T-cell (primary cell): ENCODE measurements at places on chromosomes 2 and 18.

GRCh38 chr2:80638783-80639182, 334.2 kb upstream of the LRRTM1 start:
- DNase-seq: no peak

- DNase-seq: no peak
Observed at GRCh38 chr18:13453714-13454113, 235.2 kb downstream of the LDLRAD4 start.

- DNase-seq: no peak
Observed at GRCh38 chr2:102368461-102369109, 13.0 kb downstream of the IL18R1 start.

GRCh38 chr2:209351636-209352035, 72.2 kb upstream of the MAP2 start:
- DNase-seq: no peak

DNA sequence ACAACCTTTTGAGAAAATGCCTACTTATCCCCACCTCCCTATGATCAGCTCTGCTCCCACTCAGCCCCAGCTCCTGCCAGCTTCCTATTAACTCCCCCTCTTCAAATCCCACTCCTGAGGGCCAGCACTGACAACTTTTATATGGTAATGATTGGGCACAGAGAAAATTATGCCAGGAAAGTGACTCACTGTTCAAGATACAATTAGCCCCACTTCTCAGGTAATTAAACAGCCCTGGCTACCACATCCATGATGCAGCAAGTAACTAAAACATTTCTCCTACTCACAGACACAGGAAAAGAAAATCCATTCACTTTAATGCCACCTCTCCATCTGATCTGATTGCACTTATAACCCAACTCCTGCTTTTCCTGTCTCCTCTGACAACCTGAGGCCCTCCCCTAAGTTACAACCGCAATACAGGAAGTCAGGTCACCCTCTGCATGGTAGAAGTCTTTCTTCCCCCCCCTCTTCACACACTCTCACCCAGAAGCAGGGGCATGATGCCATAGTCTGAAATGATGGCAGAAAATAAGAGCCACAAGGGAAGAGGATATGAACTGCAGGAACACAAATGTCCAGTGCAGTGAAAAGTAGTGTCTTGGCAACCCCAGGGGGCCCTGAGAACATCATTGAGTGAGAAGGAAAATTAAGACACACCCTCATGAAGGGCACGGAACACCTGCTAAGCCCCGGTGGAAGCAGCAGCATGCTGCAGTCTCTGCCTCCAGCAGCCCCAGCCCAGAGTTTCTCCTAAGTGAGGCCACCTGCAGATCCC, 54.4 kb downstream of the STK39 start:
- DNase-seq: peak; percentile 46

- no peak for DNase-seq
Observed at GRCh38 chr2:85785027-85785822, 31.4 kb downstream of the ATOH8 start.

DNA sequence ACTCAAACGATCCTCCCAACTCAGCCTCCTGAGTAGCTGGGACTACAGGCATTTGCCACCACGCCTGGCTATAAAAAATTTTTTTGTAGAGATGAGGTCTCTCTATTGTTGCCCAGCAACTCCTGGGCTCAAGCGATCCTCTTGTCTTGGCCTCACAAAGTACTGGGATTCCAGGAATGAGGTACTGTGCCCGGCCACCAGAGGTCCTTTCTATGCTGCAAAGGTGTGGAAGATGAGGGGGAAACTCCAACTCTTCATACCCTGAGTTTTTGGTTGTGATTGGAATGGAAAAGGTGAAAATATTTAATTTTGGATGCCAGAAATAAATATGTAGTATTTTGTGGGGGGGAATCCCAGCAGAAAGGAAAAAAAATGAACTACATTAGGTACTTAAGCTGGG, 36.0 kb downstream of the MRPL33 start:
- DNase-seq: no peak

DNA sequence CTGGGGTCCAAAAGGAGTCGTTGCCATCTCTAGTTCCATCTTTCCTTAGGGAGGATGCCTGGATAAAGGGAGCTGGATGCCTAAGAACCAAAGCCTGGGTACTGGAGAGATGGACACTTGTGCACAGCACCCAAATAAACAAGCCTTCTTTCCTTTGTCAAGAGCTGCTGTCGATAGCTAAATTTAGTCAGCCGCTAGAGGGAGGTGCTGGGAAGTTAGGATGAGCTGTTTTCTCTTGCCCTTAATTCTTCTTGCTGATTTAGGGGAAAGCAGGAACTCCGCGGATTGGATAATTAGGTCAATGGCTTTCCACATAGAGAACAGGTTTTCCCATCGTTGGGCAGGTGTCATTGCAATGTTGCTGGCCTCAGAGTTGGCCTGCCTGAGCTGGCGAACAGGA, 30.9 kb upstream of the SERPINB12 start:
- no peak for DNase-seq

GRCh38 chr2:100974712-100975520, 27.2 kb upstream of the RPL31 start:
- DNase-seq: no peak

DNA sequence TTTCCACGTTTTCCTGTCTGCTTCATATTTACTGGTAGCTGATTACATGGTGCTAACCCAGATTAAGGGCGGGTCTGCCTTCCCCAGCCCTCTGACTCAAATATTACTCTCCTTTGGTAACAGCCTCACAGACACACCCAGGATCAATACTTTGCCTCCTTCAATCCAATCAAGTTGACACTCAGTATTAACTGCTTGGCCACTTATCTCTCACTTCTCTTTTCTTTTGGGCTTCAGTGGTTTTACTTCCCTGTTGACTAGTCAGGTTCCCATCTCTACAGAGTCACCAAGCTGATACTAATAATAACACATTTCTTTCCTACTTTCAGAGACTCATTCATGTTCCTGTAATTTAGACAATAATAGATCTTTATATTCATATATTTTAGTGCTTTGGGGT, 302.2 kb upstream of the MAP2 start:
- DNase-seq: no peak

GRCh38 chr2:24026233-24026632, 16.3 kb downstream of the MFSD2B start:
- DNase-seq: no peak

DNA sequence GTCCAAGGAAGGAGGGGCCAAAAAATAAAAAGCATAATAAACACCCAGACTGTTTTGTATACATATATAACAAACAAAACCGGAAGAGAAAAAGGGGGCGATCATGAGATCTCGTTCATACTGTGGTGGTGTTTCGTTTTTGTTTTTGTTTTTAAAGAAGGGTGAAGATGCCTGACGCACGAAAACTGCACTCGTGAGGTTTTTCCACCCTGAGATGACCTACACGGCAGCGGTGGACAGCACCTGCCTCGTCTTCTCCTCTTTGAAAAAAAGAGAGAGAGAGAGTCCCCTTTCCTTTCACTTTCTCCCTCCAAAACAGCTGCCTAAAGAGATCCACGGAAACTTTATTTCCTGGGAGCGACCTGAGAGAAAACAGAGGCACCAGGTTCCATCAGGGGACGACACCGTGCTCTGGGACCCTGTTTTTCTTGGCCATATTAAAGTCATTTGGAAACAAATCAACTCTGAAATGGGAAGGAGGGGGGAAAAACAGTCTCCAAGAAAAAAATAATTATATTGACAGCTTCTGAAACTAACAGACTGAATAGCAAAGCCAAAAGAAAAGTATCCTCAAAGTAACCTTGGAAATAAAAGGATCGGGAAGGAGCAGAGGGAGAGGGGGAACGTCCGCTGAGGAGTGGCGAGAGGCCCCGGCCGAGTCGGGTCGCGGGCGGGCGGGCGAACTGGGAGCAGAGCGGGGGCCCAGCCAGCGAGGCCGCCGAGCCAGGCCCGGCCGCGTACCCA, 3.5 kb downstream of the POU3F3 start:
- DNase-seq: no peak

DNA sequence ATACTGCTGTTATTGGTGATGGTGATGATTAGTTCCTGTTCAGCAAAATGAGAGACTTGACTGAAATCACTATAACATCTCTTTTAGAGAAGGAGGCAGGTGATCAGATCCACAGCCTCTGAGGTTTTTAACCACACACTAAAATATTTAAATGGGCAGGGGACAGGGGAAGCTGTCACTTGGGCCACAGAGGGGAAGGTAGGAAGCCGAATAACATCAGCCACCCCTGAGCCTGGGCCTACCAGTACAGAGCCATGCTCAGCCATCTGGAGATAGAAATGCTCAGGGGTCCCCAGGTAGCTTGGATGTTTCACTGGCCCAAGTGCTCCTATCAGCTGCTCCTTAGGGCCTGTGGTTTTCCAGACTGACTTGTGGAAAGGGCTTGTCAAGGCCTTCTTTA, 122.3 kb downstream of the MRO start:
- DNase-seq: no peak

- DNase-seq: no peak
Observed at GRCh38 chr18:22694954-22695353, 238.2 kb upstream of the RBBP8 start.

GRCh38 chr2:230648356-230648755, 64.3 kb upstream of the CAB39 start:
- no peak for DNase-seq

GRCh38 chr2:71787108-71787415, 333.7 kb downstream of the DYSF start:
- DNase-seq: no peak

DNA sequence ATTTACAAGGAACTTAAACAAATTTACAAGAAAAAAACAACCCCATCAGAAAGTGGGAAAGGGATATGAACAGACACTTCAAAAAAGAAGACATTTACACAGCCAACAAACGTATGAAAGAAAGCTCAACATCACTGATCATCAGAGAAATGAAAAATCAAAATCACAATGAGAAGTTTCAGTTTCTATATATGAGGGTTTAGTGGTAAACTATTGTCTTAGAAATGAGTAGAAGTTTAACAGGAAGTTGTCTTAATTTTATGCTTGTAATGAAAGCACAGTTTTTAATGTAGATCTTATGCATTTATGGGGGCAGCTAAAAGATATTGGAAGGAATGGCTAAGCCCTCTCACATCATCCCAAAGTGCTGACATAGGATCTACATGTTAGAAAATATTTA, 325.4 kb downstream of the ERBB4 start:
- no peak for DNase-seq

- DNase-seq: peak; percentile 99
Observed at GRCh38 chr2:106193977-106194778, at the start of gene UXS1. Gene UXS1 (minus strand): TSS chr2:106194301. CDS start chr2:106194241, 60 bp downstream.

DNA sequence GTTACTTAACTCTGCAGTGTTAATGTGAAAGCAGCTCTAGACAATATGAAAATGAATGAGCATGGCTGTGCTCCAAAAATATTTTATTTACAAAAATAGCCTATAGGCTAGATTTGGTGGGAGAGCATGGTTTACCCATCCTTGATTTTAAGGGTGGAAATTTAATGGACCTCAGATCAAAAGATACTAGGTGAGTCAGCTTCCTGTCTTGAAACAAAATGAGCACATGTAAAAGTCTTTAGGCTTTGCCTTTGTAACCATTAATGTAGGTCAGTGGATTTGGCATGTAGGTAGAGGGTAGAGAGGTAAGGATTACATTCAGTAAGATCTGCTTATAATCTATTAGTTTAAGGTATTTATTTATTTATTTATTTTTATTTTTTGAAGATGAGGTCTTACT, 72.7 kb downstream of the GREB1L start:
- DNase-seq: no peak

GRCh38 chr18:55610506-55610905, 22.5 kb upstream of the TCF4 start:
- DNase-seq: no peak

- DNase-seq: no peak
Observed at GRCh38 chr2:188785061-188785460, 189.1 kb upstream of the COL3A1 start.

DNA sequence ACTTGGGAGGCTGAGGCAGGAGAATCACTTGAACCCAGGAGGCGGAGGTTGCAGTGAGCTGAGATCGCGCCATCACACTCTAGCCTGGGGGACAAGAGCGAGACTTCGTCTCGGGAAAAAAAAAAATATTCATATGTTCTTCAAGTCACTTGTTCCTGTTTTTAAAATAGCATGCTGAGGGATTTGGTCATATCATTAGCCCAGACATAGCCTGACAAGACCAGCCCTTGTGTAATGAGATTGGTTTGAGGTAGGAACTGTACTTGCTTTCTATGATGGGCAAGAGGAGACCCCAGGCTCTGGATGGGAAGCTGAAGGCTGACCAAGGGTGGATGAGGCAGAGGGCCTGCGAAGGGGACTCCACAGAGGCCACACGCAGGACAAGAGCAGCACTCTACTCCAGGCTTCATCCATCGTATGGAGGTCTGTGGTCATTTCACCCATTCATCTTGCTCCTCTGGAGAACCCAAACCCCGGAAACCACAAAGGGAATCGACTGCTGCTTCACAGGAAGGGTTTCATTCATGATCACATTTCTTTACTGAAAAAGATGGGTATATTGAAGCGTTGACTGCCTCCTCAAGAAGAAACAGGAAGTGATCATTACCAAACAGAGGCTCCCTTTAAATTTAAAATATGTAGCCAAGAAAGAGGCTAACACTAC, 87.1 kb upstream of the ZNF397 start:
- no peak for DNase-seq

GRCh38 chr2:227515742-227516141, 43.8 kb downstream of the AGFG1 start:
- no peak for DNase-seq

- DNase-seq: no peak
Observed at GRCh38 chr18:13286456-13287125, 68.0 kb downstream of the LDLRAD4 start.

GRCh38 chr18:79526468-79527460, 131.0 kb downstream of the NFATC1 start:
- no peak for DNase-seq

DNA sequence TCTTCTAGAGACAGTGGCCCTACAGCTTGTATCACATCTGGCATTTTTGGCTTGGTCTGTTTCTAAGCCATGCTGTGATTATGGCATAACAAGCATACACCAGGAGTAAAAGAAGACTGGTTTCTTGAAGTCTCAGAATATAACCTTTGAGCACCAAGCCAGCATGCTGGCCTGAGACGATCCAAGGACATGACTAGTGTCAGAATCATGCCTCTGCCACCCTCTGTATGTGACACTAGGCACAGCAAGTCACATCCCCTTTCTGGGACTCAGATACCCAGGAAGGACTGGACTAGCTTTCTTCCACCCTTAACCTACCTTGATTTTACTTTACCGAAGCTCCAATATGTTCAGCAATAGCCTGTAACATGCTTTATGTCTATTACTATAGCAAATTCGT, 345.5 kb downstream of the SETBP1 start:
- DNase-seq: no peak
